Kasumi-1 (cell line): ENCODE measurements at places on chromosomes 2 and 18.

GRCh38 chr18:9826685-9827084 is 59.1 kb upstream of the TXNDC2 start:
- no peak for DNase-seq

- DNase-seq: no peak
Observed at GRCh38 chr2:33258387-33258786, 218.1 kb upstream of the RASGRP3 start.

GRCh38 chr18:9696112-9696511 is 12.0 kb upstream of the RAB31 start:
- no peak for DNase-seq

DNA sequence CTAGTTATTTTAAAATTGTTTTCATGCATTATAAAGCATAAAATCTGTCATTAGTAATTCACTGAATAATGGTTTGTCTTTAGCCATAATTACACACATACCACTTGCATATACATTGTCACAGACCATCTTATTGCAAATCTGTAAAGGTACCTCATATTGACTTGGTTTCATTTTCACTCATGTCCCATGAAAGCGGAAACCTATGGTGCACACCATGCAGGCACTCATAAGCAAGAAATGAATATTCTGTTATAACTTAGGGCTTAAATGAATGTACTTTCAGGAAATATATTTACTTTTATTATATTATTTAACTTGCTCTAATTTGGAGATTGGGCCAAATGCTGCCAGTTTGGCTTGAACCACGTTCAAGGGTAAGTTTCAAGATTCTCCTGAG is 29.2 kb upstream of the STK17B start:
- DNase-seq: no peak

DNA sequence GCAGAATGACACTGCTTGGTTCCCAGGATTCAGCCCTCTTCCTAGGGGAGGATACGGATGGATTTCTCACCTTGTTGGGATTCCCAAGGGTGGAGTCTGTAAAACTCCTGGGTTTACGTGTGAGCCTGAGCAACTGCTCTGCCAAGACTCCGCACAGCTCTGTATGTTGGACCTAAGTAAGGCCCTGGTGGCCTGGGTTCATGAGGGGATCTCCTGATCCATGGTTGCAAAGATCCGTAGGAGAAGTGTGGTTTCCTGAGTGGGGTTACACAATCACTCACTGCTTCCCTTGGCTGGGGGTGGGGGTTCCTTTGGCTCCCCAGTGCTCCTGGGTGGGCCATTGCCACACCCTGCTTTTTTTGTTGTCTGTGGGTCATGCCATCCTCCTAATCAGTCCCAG is 37.7 kb downstream of the ANKRD12 start:
- peak; percentile 33 for DNase-seq

GRCh38 chr18:77065221-77065981 is 67.2 kb downstream of the MBP start:
- DNase-seq: peak; percentile 91

- DNase-seq: peak; percentile 79
Observed at GRCh38 chr18:22831441-22831904, 101.7 kb upstream of the RBBP8 start.

DNA sequence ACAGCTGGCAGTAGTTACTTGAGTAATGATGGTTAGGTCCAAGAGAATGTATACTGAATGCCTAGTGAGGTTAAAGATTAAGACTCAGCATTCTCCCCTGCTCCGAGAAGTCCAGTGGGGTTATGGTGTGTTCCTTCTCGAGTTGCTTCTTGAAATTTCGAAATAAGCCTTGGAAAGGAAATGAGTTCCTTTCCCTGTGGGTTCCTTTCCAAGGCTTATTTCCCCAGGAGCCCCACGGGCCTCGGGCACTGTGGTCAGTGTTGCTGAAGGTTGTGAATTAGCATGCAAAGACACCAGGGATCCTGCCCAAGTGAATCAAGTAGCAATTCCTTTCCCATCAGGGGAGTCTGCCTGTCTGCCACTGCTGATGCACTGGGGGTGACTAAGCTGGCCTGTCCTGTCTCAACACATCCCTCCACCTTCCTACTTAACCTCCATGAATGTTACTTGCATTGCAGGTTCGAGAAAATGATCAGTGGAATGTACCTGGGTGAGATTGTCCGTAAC is 53.6 kb downstream of the HK2 start:
- no peak for DNase-seq

DNA sequence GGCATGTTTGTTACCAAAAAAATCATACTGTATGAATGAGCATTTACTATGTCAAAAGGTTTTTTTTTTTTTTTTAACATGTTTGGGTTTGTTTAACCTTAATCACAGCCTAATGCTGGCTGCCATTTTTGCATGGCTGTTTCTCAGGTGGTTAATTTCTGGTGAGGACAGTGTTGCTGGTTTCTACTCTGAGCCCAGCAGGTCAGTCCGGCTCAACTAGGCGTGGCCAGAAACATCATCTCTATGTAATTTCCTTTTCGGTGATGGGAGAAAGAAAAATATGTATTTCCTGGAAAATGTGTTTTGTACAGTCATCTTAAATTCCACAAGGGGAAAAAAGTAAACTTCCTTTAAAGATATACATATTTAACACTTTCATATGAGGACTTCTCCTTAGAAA is 24.9 kb upstream of the BZW1 start:
- DNase-seq: no peak

GRCh38 chr2:119438726-119439284 is 7.2 kb downstream of the TMEM37 start:
- no peak for DNase-seq

GRCh38 chr18:67363694-67364093 is 152.8 kb downstream of the DSEL start:
- DNase-seq: no peak

GRCh38 chr2:47295981-47296635 is 106.8 kb upstream of the MSH2 start:
- no peak for DNase-seq

- peak; percentile 79 for DNase-seq
Observed at GRCh38 chr2:151826737-151827157, 1.5 kb downstream of the ARL5A start.

- no peak for DNase-seq
Observed at GRCh38 chr18:58674863-58675472, 3.7 kb downstream of the MALT1 start.

GRCh38 chr18:77144451-77145118 is 12.0 kb upstream of the MBP start:
- no peak for DNase-seq

DNA sequence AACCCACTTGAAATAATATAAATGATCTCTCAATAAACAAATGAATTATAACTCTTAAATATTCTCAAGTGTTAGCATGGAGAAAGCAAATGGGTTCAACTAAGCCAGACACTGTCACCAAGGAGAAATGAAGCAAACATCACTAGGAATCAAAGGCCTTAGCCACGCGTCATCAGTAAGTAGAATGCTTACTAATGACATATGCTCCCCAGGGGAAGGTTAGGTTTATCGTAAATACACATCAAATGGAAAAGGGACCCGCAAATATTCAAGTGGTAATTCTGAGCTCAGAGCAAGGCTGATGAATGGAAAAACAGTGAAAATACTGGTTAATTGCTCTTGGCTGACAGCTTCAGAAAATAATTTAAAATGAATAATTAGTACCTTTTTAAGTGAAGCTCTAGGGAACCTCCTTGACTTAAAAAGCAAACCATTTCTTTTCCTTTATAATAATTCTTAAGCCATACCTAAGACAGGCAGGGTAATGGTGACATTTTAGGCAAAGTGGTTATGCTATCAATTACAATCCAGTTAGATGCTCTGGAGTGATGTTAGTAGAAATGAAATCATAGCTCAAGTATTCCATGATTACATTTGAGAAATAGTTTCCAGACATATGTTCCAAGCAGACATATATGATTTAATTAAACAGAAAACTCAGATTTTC is 101.5 kb downstream of the ALPK2 start:
- no peak for DNase-seq

GRCh38 chr2:8300905-8301304 is 381.0 kb upstream of the ID2 start:
- DNase-seq: no peak

GRCh38 chr2:129009555-129010146 is 691.0 kb upstream of the HS6ST1 start:
- DNase-seq: no peak

- no peak for DNase-seq
Observed at GRCh38 chr2:85986121-85986520, 97.3 kb upstream of the ST3GAL5 start.

- no peak for DNase-seq
Observed at GRCh38 chr18:29377346-29377745, 1200.4 kb upstream of the CDH2 start.

DNA sequence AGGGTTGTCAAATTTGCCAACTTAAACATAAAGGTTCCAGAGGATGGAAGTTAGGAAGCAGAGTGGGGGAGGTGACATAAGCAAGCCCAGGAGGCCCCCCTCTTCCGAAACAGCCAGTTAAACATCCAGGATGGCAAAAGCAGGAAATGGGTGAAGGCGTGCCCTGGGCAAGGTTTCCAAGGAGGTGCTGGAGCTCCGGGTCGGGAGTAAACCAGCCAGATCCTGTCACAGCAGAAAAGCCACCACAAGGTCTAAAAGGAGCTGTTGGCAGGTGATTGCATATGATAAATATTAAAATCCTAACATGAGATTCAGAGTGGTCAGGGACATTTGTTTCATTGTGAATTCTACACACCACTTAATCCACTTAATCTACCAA is 572.2 kb upstream of the SALL3 start:
- DNase-seq: no peak

DNA sequence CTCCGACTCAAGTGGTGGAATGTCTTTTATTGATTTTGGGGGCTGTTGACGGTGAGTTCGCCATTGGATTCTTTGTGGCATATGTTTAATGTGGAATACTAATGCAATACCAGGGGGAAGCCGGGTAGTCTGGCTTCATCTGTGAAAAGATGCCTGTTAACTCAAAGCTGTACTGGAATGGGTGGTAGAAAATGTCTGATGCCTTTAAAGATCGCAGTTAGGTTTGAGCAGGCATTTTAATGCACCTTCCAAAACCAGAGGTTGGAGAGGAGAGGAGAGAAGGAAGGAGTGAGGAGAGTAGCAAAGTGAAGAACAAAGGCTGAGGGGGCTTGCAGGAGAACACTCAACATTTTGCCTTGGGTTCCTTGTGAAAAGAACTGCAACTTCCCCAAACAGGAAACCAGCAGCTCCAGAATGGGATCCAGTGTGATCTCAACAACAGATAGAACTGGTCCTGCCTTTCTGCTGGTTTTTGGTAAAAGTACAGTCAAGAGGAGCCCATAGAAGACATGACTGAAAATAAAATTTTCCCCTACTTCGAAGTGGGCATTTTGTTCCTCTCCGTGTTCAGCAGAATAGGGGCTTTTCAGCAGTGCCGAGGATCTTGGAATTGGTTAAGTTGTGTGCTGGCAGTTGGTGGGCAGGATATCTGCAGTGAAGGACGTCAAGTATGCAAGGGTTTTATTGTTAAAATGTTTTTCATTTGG is 1.5 kb downstream of the ZNF532 start:
- no peak for DNase-seq

- no peak for DNase-seq
Observed at GRCh38 chr2:114007436-114007835, 117.5 kb downstream of the ACTR3 start.

GRCh38 chr2:1800716-1801388 is 56.5 kb upstream of the PXDN start:
- DNase-seq: no peak

DNA sequence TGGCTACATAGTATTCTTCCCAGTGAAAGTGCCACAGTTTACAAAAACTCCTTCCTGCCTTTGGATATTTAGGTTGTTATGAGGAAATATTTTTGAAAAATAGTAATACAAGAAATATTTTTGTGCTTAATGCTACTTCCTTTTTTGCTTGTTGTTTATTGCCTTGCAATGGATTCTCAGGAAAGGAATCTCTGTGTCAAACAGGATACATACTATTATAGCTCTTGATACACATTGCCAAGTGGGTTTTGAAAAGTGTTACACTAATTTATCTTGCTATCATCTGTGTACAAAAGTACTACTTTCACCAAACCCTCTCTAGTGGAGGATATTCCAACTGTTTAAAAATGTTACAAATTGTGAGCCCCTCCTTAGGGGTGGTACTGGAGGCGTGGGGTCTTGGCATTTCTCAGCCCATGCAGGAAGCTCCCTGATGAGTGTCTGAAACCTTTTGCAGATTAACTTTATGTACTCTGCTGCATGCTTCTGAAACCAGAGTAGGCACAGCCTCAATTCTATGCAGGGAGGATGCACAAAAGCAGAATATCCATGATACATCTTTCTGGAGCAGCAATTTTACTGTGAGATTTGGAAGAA is 54.5 kb downstream of the EVA1A start:
- no peak for DNase-seq

- no peak for DNase-seq
Observed at GRCh38 chr2:173090276-173090877, 14.7 kb downstream of the MAP3K20 start.

DNA sequence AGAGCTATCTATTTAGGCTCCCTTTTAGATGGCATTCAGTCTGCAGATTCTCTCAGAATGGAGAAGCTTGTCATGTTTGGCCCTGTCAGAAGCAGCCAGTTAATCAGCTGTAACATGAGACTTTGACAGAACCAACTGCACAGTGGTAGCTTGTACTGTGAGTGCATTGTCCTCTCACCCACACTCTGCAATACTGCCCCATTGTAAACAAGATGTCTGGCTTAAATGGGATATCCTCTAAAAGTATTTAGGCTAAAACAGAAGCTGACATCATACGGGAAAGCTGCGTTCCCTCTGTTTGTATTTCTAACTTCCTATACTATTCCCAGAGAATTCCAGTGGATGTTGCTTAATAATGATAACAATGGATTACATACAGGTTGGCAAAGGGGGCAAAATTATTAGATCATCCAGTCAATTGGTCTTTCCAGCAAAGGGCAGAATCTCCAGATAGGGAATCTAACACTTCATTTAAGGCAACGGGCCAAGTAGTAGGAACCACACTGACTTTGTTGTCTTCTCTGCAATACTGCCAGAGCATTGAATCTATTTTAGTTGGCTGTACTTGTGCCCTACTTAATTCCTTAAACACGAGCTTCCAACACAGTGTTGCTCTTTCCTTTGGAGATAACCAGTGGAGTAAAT is 15.4 kb upstream of the STAT4 start:
- peak; percentile 43 for DNase-seq

- DNase-seq: no peak
Observed at GRCh38 chr2:122864728-122865127, 1109.3 kb downstream of the TSN start.

DNA sequence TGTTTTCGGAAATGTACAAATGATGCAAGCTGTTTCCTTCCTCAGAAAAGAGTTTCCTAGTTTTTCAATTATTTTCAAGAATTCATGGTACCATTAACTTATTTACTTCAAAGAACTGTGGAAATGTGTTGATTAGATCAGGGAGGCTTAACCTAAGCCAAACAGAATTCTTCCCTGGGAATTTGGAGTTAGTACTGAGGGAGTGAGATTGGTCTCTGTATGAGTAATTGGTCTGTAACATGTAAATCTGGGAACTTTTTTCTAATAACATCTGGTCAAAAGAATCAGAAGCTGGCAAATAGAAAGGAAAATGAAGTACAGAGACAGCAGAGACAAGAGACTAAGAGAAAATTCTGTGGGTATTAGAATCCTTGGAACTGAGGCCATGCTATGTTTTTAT is 145.8 kb downstream of the BABAM2 start:
- no peak for DNase-seq

GRCh38 chr2:222074674-222075073 is 224.1 kb downstream of the PAX3 start:
- DNase-seq: no peak

- DNase-seq: no peak
Observed at GRCh38 chr2:118309946-118310680, 221.8 kb downstream of the INSIG2 start.
